Ovary (tissue), 10 donors: ENCODE measurements at places on chromosomes 1 and 21. TPM values are rescaled to one million over a fixed set of nuclear protein-coding genes. Genes with fewer than 3 reads are reported as not detected.

LZIC gene
- 54.3 TPM for total RNA-seq

IL12RB2 gene
- 1.7 TPM for total RNA-seq

USP21 gene
- 36.2 TPM for total RNA-seq

TRAF3IP3 gene
- total RNA-seq = 2.4 TPM

ANXA9 gene
- total RNA-seq = 0.79 TPM

SFN gene
- total RNA-seq = 0.36 TPM

SH2D1B gene
- total RNA-seq = 0.12 TPM
